ENCODE measurements at places on chromosomes 1 and 21.

DNA sequence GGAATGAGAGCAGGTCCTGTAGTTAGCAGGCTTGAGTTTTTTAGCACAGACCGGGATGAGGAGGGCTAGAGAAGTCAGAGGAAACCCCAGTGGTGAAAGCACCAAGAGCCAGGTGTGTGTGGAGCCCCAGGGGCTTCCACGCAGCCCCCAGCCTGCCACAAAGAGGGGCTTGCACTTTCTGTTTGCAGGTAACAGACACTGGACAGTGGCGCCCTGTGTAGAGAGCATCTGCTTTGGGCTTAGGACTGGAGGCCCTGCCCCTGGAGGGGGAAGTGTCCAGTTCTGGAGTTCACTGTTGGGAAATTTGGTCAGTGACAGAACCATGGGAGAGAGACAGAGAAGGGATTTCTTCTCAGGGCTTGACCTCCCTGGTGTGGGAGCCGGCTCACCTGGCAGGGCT, 19.5 kb downstream of the AGT start:
- no peak for DNase-seq

- no peak for DNase-seq
These were observed 287.2 kb downstream of the LMO4 start for GRCh38 chr1:87615901-87616300.

DNA sequence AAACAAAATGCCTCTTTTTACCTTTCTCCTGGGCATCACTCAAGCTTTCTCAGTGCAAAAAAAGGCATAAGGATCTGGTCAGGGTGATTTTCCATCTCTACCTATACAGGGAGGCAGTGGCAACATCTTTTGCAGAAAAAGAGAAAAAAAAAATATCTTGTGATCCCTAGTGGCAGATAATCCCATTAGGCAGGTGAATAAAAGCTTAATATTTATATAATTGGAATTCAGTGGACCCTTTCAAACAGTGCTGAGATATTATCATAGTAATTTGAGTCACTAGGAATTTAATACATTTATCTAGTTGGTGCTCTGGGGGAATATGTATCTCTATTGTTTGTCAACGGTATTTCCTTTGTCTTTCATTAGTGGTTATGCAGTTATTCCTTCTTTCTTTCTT, 29.9 kb upstream of the CXADR start:
- DNase-seq, result no peak

- no peak for DNase-seq
These were observed 13.8 kb upstream of the CAMTA1 start for GRCh38 chr1:6771441-6771769.

DNA sequence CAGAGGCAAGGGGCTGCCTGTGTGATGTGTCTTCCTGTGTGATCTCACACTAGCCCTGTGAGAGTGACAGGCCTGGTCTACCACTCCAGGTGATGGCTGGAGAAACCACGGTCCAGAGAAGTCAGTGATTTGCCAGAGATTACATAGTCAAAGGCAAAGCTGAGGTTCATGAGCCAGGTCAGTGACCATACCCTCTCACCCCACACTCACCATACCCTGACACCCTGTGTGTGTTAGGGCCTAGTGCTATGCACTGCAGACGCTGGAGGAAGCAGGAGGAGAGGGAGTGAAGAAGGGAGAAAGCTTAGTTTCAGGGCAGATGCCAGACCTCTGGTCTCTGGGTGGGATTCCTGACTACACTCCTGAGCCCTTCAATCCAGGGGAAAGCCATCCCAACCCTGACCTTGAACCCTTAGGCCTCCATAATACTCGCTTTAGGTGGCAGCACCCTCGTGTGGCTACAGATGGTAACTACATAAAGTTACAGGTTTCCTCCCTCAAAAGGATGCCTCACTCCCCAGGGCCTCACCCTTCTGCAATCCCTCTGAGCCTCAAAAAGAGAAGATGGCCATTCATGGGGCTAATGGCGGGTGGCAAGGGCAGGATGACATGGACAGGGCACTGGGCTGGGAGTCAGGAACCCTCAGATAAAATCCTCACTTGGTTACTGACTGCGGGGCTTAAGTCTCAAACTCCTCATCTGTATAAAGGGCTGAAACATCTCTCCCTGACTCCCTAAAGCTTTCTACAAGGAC, 20.8 kb upstream of the SDC3 start:
- DNase-seq, result peak; percentile 8

- no peak for DNase-seq
These were observed 42.2 kb upstream of the USP1 start for GRCh38 chr1:62394646-62395045.

- DNase-seq, result no peak
These were observed at the start of gene TTLL10 for GRCh38 chr1:1173793-1174415. Gene TTLL10 (plus strand): TSS chr1:1173880. CDS start chr1:1179216, 5,336 bp downstream.

- DNase-seq, result no peak
These were observed 20.4 kb downstream of the PRPF38A start for GRCh38 chr1:52424813-52425212.

- no peak for DNase-seq
These were observed 99.8 kb upstream of the ATP1A1 start for GRCh38 chr1:116273042-116273783.

GRCh38 chr21:45747802-45748445, 104.4 kb downstream of the PCBP3 start:
- peak; percentile 82 for DNase-seq

DNA sequence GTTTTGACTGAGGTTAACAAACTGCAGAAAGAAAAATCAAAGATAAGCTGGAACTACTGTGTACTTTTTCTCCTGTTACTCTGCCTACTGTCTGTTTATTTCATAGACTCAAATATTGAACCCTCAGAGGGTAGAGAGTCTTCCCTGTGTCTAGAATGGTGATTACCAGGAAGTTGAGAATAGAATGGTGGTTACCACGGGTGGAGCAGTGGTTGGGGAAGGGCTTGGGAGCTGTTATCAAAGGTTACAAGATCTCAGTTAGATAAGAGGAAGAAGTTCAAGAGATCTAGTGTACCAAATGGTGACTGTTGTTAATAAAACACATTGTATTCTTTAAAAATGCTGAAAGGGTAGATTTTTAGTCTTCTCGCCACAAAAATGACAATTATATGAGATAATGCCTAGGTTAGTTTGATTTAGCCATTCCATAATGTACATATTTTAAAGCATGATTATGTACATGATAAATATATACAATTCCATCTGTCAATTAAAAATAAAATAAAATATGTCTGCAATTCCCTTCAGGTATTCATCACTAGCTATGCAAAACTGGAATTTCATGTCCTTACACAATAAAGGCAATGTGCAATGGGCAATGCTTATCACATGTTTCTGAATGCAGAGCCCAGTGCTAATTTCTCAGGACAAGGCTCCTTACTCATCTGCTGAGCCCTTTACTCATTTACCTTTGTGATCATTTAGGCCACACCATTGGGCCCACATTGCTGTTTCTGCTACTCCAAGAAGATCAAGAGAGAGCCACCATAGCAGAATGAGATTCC, 474.3 kb upstream of the CAMK1G start:
- no peak for DNase-seq

- DNase-seq, result no peak
These were observed 69.6 kb downstream of the AJAP1 start for GRCh38 chr1:4724001-4724400.

DNA sequence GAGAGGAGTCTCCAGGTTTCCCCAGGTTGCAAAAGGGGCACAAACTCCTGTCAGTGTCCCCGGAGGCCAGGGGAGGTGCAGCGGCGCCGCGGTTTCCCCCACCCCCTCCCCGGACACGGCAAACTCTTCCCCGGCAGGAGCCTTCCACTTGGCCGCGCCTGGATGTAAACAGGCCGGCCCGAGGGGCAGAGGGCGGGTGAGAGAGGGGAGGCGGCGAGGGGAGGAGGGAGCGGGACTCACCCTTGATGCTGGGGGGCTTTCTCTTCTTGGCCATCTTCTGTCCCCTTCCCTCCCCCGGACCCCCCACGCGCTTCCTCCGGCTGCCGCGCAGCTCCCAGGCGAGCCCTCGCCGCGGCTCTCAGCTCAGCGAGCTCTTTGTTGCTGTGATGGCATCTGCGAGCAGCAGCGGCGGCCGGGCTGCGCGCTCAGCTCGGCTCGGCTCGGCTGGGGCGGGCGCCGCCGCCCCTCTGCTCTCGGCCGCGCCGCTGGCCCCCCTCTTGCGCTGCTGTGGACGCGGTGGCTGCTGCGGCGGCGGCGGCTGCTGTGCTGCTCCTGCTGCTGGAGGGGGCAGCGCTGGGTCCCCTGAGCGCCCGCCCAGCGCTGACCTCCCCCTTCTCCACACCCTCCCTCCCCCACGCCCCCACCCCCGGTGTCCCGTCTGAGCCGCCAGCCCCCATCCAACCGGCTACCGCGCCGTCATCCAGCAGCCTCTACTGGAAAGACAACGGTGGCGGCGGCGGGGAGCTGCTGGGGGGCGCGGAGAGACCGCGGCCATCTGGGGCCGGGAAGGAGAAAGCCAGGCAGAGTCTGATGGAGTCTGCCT, 4.9 kb upstream of the SLC44A5 start:
- peak; percentile 1 for DNase-seq

DNA sequence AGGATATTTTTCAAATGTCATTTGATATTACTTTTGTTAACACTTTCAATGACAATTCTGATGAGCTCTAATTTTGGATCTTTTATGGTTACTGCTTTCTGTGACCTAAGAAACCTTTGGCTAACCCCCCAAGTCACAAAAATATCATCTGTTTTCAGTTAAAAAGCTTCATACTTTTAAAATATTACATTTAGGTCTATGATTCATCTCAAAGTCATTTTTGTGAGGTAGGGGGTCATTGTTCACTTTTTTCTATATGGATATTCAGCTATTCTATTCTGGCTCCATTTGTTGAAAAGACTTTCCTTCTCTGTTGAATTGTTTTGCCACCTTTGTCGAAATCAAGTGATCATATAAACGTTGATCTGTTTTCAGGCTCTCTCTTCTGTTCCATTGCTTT, 44.8 kb downstream of the UCHL5 start:
- DNase-seq, result no peak

- DNase-seq, result no peak
These were observed 85.7 kb downstream of the ITPKB start for GRCh38 chr1:226653311-226653921.

GRCh38 chr1:9368356-9368755, 75.7 kb downstream of the SPSB1 start:
- no peak for DNase-seq

- peak; percentile 34 for DNase-seq
These were observed 112.6 kb downstream of the EIF4G3 start for GRCh38 chr1:21064057-21064456.

GRCh38 chr1:82260666-82261065, 459.9 kb downstream of the ADGRL2 start:
- DNase-seq, result no peak

- no peak for DNase-seq
These were observed 75.3 kb downstream of the NTMT2 start for GRCh38 chr1:170221031-170221430.

- DNase-seq, result no peak
These were observed 2.6 kb downstream of the PEX10 start for GRCh38 chr1:2409745-2410144.

GRCh38 chr1:180525715-180526039, 23.3 kb upstream of the ACBD6 start:
- no peak for DNase-seq

DNA sequence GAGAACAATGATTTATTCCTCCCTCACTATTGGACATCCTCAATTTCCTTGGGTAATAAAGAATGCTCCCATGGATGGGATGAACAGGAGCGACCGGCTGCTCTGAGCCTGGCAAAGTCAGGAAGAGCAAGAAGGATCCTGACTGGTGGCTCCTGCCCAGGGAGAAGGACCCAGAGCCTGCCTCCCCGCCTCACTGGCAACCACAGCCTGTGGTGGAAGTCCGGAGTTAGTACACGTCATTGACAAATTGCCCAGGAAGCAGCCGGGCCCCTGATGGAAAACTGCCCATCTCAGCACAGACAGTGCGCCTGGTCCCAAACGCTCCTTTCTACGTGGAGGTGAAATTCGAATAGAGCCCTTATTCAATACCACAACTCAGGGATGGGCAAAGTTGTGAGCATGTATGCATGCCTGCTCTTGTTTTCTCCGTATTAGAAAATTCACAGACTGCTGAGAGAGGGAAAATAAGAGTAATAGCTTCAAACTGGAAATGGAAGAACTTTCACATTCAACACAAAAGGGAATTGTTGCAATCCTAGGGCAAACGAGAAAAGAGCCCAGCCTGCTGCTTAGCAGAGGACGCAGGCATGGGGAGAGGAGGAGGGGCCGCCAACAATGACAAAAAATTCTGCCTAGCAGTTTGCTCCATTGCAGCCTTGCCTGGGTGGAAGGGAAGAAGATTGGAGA, 397.1 kb upstream of the VAMP3 start:
- no peak for DNase-seq

- DNase-seq, result peak; percentile 40
These were observed 856 bp downstream of the FDPS start for GRCh38 chr1:155309423-155310021.

- DNase-seq, result no peak
These were observed 517.2 kb upstream of the NR5A2 start for GRCh38 chr1:199510314-199510713.

GRCh38 chr1:186330758-186331157, 44.3 kb downstream of the TPR start:
- no peak for DNase-seq

DNA sequence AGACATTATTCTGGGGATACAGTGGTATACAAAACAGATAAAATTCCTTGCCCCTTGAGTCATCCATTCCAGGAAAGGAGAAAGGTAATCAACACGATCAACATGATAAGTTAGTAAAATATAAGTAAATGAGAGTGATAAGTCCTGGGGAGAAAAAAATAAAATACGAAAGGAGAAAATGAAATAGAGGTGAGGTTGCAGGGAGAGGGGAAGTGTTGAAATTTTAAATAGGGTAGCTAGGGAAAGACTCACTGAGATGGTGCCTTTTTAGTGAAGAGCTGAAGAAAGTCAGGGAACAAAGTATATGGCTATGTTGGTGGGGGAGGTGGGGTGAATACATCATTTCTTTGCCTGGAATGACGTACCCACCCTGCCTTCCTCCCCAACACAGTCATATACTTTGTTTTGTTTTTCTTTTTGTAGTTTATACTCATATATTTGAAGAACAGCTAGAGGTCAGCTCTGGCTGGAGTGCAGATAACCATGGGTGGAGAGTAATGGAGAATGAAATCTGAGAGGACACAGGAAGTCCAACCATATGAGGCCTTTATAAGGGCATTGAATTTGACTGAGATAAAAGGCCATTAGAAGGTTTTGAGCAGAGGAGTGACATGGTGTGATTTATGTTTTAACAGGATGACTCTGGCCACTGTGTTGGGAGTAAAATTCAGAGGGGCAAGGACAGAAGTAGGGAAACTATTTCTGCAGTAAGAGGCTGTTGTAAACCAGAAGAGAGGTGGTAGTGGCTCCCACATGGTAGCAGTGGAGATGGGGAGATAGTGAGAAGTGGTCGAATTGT, 54.8 kb downstream of the OSBPL9 start:
- peak; percentile 75 for DNase-seq

- no peak for DNase-seq
These were observed 5.8 kb upstream of the RAP1GAP start for GRCh38 chr1:21674957-21675356.

- DNase-seq, result no peak
These were observed 3.7 kb downstream of the RGS18 start for GRCh38 chr1:192161976-192162375.

DNA sequence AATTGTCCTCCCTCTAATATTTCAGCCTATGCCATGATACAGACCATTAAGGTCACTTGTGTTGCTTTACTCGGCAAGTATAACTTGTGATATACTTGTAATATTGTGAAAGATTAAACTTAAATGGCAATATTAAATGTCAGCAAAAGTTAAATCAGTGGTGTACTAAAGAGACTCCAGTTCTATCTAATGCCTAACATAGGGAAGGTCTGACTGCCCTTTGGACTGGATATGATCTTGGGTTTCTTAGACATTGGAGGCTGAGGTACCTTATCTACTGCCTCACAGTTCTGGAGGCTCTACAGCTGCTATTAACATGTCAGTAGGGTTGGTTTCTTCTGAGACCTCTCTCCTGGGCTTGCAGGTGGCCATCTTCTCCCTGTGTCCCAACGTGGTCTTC, 89.9 kb downstream of the MT1HL1 start:
- no peak for DNase-seq

Data from A172 (cell line).